Spleen (tissue), 13 donors: ENCODE measurements at places on chromosomes 1 and 21. TPM values are rescaled to one million over a fixed set of nuclear protein-coding genes. Genes with fewer than 3 reads are reported as not detected.

GPR3 gene
- 0.40 TPM for total RNA-seq

FAM72B gene
- total RNA-seq: 2.5 TPM

DNA sequence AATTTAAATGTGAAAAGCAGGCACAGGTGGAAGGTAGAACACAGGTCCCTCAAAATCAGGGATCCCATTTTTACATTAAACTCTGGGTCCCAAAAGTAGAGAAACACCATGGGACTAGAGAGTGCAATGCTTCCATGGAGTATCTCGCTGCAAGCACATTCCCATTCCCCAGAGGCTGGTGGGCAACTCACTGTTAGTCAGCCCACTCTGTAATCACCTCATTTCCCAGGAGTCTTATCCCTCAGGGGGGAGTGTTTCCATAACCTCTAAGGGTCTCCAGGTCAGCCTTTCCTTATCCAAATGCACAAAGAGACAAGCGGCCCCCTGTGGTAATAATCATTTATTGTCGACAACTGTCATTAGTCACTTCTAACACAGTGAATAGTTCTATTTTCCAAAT is 490.1 kb upstream of the LRRC7 start:
- DNase-seq: no peak

DNA sequence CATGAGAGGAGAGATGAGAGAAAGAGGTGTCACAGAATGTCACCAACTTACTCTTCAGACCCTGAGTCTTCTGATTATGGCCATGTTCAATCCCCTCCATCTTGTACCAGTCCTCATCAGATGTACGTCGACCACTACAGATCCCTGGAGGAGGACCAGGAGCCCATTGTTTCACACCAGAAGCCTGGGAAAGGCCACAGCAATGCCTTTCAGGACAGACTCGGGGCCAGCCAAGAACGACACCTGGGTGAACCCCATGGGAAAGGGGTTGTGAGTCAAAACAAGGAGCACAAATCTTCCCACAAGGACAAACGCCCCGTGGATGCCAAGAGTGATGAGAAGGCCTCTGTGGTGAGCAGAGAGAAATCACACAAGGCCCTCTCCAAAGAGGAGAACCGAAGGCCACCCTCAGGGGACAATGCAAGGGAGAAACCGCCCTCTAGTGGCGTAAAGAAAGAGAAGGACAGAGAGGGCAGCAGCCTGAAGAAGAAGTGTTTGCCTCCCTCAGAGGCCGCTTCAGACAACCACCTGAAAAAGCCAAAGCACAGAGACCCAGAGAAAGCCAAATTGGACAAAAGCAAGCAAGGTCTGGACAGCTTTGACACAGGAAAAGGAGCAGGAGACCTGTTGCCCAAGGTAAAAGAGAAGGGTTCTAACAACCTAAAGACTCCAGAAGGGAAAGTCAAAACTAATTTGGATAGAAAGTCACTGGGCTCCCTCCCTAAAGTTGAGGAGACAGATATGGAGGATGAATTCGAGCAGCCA is 8.0 kb downstream of the ELOA start:
- DNase-seq: no peak

- DNase-seq: no peak
Observed at GRCh38 chr1:92973203-92973897, 12.1 kb upstream of the DIPK1A start.

DNA sequence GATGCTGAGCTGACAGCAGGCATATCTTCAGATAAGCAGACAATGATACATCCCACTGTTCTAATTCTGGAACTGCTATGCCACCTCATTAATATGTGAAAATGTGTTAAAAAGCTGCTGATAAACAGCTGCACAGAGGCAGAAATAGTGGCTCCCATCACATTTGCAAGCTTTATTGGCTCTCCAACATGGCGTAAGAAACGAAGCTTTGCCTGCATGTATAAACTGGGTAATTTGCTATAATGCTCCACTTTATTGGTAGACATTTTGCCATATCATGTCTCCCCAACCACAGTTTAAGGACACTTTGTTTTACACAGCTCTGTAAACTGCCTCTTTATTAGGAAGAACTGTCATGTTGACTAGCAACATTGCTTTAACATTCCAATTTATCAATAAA is 49.8 kb downstream of the SEC16B start:
- no peak for DNase-seq

DNA sequence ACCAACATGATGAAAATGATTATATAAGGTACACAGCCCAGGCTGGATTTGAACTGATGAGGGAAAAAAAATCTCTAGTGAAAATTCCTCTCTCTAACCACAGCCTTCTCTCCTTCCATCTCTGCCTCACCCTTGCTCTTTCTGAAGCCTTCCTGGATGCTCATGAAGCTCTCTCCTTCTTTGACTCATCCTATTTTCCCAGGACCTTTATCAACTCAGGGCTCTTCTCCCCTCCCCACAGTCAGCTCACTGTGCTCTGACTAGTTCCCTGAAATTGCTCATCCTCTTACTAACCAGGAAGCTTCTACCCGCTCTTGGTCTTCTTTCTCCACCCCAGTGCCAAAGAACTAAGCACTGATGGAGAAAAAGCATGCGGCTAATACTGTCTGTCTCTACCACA is 46.4 kb upstream of the ERG start:
- no peak for DNase-seq
